ENCODE measurements at places on chromosomes 6 and 20.
A peak's percentile ranks its signal among the peaks of the same experiment; 100 is the strongest.

- DNase-seq, result no peak
Measured at GRCh38 chr6:39917329-39917728, 16.9 kb downstream of the MOCS1 start.

DNA sequence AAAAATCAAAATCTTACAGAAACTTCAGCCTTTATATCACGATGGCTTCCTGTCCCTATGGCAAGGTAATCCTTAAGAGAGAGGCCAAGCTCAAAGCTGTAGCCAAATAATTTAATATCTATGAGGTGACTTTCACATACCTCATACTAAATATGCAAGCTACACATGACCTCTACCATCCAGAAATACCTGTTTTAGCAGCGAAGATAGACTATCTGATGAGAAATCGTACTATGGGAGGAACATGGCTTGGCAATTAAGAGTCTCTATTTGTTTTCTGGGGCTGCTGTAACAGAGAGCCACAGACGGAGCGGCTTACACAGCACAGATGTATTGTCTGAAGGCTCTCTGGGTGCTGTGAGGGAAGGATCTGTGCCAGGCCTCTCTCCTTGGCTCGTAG lies 31.0 kb upstream of the SALL4 start:
- no peak for DNase-seq

GRCh38 chr6:14876778-14877613 lies 368.9 kb upstream of the JARID2 start:
- no peak for DNase-seq

GRCh38 chr6:27136077-27136644 lies 111.3 kb upstream of the PRSS16 start:
- no peak for DNase-seq

GRCh38 chr20:1467355-1468116 lies 887 bp upstream of the NSFL1C start:
- no peak for DNase-seq

DNA sequence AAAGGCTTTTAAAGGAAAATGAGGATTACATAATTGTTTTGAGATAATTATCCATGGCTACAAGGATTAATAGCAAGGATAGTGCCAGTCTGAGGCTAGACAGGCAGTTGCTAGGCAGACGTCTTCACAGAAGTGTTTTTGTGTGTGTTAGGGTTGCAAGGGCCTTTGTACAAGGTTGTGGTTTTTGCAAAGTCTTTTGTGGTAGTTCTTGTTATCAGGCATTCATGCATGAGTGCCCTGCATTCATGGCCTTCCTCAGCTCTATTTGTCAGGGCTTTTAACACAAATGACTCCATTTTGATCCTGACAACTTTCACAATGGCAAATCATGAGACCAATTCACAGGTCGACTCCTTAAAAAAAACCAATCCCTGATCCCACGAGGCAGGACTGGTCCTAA lies 68.1 kb upstream of the TXNDC5 start:
- peak; percentile 23 for DNase-seq

DNA sequence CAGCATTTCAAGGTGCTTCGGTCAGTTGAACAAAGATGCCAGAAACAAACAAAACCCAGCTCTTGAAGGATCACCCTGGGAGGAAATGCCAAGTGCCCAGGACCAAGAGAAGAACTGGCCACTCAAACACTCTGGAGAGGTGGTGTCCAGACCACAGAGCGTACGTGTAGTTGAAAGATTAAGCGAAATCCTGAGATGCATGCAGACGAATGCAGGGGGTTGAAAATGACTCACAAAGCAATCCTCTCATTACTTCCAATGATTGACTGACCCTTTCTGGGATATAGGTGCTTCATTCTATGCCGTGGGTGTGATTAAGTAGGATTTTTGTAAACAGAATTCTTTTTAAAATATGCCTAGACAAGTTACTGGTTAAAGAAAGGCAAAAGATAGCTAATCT lies 71.5 kb upstream of the ATXN1 start:
- DNase-seq, result no peak

DNA sequence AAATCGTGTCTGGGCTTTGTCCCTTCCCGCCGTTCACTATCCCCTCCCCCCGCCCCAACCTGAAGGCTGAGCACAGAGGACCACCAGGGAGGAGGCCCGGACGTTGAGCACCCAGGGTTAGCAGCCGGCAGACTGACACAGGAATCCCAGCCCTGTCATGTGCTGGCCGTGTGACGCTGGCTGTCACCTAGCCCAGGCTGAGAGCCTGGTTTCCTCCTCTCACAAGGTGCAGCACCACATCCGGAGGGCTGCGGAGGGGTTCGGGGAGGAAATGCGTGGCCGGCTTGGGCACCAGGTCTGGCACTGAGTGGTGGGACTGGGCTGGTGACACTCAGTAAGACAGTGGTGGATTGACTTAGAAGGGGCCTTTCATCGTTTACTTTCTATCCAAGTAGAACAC lies 4.6 kb upstream of the LSM14B start:
- no peak for DNase-seq

DNA sequence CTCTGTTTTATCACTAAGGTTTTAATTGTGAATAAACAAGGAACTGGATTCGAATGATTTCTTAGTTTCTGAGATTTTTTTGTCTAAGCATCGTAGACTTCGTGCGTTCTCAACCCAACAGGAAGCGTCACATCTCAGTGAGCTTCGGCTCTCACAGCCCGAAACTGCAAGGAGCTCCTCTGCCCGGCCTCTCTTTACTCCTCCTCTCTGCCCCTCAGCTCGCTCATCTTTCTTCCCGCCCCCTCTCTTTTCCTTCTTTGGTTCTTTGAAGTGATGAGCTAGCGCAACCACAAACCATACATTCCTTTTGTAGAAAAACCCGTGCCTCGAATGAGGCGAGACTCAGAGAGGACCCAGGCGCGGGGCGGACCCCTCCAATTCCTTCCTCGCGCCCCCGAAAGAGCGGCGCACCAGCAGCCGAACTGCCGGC lies 480 bp upstream of the NT5E start:
- DNase-seq, result no peak

DNA sequence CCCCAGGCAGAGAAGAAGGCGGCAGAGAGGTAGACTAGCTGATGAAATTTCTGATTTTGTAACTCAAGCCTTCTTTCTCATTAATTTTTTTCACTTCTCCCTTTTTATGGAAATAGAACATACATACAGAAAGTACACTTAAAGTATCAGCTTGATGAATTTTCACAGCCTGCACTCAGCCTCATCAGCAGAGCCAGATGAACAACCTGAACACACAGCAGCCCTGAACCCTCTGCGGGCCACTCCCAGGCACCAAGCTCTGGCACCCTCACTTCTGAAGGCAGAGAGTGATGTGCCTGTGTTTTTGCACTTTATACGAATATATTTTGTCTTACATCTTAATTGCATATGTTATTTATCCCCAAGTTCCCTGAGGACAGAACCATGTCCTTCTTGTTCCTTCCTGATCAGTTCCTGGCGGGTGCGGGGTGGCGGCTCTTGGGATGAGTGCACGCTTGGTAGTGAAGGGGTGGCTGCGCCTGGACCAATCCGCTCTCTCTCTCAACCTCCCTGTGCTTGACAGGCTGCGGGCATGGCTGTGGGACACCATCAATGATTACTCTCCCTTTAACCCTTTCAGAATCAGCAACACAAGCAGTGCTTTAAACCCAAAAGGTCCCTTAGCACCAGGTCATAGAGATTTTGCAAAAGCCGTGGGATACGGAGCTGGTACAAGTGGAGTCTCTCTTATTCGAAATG lies 34.8 kb upstream of the AFDN start:
- DNase-seq, result no peak

GRCh38 chr6:138596591-138596990 lies 97.3 kb upstream of the NHSL1 start:
- DNase-seq, result no peak

DNA sequence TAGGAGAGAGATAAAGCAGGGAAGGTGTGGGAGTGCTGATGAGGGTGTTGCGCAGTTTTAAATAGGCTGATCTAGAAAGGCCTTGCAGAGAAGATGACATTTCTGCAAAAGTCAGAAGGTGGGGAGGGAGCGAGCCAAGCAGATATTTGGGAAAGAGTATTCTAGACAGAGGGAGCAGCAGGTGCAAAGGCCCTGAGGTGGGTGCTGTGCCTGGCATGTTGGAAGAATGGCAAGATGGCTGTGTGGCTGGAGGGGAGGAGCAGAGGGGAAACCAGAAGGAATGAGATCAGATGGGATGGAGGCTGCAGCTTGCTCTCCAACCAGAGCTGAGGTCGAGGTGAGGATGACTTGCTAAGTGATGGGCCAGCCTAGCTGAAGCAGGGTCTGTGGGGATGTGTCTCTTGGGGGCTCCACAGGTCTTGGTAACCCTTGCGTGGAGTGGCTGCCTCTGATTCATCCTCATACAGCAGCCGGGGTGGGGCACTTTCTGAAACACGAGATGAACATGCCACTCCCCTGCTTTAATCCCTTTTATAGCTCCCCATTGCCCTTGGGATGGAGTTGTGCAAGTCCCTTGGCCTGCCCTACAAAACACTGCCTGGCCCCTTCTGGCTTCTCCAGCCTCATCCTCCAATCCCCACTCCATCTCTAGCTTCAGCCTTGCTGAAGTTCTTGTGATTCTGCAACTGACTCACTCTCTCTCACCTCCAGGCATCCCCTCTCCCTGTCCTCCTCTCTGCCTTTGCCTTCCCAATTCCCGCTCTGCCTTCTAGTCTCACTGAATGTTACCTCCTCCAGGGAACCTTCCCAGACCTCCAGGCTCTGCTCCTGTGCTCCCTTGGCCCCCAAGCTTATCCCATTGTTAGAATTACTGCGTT lies 94.1 kb downstream of the CDH22 start:
- DNase-seq, result no peak

DNA sequence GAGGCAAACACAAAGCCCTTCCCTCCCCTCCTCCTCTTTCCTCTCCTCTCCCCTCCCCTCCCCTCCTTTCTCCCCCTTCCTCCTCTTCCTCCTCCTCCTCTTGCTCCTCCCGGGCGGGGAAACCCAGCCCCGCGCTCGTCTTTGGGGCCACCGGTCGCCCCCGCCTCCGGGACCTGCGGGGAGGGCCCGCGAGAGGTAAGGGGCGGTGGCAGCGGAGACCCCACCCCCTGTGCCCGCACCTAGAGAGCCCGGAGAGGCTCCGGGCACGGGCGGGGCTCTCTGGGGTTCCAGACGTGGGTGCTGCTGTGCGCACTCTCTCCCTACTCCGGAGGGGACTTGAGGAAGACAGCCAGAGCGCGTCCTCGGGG lies at the start of gene RIN2:
RIN2 (plus strand) TSS at position 126 of the 368 bp plus-strand sequence. CDS start 131,344 bp downstream, outside the sequence.
- DNase-seq, result no peak

DNA sequence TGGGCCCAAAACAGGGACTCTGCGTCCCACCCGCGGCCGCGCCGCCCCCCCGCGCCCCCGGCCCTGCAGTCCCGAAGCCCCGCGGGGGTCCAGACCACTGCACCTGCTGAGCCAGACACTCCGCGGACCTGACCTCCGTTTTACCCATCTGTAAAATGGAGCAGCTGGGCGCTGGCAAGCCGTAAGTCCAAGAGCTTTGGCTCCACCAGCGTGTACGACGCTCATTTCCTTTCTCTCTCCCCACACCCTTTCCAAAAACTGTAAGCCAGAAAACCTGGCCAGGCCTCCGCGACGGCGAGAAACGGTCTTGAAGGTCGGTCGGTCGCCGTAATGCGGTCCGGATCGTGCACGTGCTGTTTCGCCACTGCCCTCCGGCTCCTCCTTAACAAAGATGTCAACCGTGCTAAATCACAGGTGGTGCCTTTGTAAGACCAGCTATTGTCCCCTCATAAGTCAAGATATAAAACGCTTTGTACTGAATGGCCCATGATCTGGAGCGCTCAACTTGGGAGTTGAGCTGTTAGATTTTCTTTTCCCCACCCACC lies 7.8 kb upstream of the NR2E1 start:
- DNase-seq, result no peak

DNA sequence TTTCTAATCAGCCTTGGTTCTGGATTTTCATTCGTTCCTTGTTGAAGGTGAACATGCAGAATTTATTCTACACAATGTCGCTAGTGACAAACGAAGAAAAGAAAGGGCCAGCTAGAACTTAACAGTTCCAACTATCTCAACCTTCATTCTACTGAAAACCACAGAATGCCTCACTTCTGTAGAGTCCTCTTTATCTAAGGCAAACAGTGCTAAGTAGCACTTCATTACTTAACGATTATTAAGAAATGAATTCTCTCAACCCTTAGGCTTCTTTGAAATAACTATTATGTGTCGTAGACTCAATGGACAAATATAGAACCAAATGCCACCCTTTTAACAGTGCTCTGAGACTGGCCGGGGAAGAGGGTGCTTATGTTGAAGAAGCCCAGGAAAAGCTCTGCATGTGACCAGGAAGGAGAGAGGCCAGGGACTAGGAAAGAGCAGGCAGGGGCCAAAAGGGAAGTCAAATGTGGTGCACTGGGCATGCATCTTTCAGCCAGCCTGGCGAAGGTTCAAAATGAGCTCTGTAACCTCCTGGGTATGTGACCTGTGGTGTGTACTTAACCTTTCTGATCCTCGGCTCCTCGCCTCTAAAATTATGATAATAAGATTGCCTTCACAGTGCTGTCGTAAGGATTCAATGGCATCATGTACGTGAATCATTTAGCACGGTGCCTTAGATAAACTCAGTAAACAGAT lies 55.4 kb upstream of the BMP2 start:
- no peak for DNase-seq

DNA sequence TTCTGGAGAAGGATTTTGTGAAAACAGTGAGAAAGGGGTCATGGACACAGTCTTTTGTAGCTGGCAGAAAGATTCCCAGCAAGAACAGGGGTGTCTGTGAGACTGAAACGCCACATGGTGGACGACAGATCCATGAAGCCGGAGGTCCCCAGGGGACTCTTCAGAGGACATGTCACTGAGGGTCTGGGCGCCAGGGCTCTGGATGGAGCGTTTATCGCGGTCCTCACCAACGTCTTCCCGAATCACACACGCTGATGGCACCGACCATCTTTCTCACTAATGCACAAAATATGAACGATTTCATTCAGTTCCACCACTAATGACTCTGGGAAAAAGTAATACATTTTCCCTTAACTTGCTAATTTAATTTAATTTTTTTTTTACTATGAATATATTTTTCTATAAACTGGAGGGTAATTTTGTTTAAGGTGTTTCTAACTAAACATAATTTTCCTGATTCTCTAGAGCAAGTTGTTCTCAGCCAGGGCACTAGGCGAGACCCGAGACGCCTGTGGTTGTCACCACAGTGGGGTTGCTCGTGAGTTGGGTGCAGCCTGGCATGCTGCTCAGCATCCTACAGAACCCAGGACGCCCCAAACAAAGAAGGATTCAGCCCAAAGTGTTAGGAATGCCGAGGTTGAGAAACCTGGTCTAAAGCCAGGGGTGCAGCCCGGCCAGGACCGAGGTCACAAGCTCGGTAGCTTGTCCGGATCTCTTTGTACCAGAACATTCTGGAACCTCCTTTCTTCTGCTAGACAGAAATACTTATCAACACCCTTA lies 306.2 kb downstream of the TAF4 start:
- no peak for DNase-seq

GRCh38 chr20:1868856-1869255 lies 26.4 kb upstream of the SIRPA start:
- DNase-seq, result no peak

- no peak for DNase-seq
Measured at GRCh38 chr6:81713205-81713604, 39.3 kb downstream of the TENT5A start.

GRCh38 chr20:46563170-46563859 lies 12.9 kb upstream of the OCSTAMP start:
- no peak for DNase-seq

GRCh38 chr6:44221961-44222335 lies 1.4 kb upstream of the SLC29A1 start:
- DNase-seq, result no peak

GRCh38 chr6:18276610-18277236 lies 12.4 kb upstream of the DEK start:
- no peak for DNase-seq

GRCh38 chr20:44732327-44732726 lies 13.3 kb upstream of the KCNK15 start:
- DNase-seq, result no peak
